ENCODE measurements at places on chromosomes 2 and 18. TPM values are rescaled to one million over a fixed set of nuclear protein-coding genes. Genes with fewer than 3 reads are reported as not detected.

DNA sequence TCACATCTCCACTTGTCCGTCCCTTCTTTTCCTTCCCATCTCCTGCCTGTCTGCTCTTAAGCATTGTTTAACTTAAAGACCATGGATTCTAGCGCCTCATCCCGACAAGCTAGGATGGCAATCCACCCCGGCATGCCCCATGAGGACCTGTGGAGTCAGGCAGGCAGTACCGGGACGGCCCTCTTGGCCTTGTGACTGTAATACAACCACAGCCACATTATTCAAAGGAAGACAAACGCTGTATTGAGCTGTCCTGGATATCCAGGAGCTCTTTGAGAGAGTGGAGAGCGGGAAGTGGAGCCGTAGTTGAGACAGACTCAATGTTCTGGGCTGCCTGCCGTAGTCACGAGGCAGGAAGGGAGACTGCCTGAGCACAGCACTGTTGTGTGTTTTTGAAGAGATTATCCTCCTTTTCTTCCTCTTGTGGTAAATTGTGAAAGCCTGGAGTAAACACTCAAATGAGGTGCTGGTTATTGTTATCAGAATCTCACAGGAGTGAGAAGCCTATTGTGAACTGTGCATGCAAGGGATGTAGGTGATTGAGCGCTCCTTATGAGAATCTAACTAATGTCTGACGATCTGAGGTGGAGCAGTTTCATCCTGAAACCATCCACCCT lies 929.8 kb upstream of the CNTNAP5 start:
- no peak for ATAC-seq

DNA sequence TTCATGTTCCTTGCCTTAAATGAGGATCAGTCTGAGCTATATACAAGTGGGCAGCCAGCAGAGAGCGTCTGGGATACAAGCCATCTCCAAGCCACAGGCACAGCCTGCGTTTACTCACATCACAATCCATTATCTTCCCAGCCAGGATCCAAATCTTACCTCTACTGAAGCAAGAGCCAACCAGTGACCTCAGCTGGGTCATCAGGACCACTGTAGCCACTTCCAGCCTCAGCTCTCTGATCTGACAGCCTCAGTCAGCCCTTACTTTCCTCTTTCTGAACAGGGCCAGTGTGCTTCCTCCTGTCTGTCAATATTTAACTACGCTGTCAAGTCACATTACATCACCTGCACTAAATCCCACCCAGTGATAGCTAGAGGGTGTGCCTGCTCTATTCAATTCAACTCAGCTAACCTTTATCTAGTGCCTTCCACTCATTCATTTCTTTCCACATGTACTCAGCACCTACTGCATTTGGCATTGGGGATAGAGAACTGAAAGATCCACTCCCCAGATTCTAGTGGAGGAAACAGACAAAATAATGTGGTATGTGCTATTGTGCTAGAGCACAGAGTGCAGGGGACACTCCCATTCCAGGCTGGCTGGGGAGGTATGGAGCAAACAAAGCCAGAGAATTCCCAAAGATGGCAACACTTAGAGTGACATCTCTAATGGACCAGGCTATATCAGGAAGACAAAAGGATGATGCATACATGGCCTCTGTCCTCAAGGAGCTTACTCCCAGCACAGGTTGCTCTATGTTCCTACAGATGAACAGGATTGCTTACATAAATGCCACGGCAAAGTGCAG lies 146.5 kb downstream of the NCKAP5 start:
- no peak for ATAC-seq

MAPRE3 gene
- total RNA-seq, result 13.1 TPM

CEP76 gene
- 8.3 TPM for total RNA-seq

DNA sequence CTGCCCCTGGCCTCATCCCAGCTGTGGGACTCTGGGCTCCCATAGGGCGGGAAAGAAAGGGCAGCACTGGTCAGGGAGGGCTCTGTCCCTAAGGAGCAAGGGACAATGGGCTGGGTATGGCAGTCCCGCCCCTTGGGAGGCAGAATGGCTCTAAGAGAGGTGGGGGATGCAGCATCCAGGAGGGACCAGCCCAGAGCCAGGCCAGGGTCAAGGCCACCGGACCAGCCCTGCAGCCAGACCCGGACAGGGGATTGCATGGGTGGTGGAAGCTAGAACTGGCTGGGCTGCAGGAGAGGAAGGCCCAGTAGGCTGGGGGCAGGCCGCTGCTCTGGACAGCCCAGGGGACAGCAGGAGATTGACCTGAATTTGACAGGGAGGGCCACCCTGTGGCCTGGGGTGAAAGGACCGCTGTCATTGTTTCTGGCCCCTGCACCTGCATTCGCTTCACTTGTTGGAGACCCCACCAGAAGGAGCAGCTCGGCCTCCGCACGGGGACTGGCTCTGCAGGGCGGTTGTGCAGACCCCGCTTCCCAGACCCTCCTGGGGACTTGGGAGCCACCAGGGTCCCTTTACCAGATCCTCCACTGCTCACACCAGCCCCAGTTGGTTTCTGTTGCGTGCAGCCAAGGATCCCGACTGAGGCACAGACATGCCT lies 14.6 kb downstream of the RAMP1 start:
- ATAC-seq, result no peak

GRCh38 chr18:10754128-10754527 lies 228.3 kb downstream of the NAPG start:
- no peak for ATAC-seq

GRCh38 chr2:164873210-164873908 lies 31.7 kb upstream of the COBLL1 start:
- ATAC-seq, result no peak

EVA1A gene
- total RNA-seq, result not detected

ATP8B1 gene
- total RNA-seq, result 26.2 TPM

DNA sequence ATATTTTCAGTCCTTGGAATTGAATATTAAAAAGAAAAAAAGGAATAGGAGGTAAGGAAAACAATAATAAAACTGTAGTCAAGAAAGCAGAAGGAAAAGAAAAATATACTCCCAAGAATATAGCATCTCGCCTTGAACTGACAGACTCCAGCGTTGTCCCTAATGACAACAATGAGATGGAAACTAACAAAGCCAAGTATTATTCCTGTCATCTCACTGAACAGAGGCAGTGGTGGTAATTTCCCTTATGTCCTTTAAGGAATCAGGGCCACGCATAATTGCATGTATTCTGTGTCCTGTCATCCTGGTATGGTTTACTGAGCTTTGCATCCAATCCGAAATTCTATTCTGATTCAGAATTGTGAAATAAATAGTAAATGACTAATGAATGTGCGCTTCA lies 158.9 kb downstream of the LRRTM4 start:
- ATAC-seq, result no peak

DNA sequence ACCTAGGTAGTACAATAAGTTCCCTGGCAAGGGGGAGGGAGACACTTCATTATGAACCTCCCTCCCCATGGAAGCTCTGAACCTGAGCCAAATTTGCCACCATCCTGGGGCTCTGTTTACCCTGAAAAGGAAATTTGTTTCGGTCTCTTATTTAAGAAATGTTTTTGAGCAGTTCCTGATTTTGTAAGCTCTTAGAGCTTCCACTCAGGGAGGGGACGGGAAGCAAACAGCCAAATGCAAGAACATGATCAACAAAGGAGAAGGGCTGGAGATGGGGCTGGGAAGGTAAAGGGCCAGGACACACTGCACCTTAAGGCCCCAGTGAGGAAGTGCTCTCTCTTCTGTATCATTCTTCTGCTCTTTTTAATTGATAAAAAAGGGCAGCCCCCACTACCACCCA lies 117.9 kb downstream of the NRP2 start:
- ATAC-seq, result no peak

DNA sequence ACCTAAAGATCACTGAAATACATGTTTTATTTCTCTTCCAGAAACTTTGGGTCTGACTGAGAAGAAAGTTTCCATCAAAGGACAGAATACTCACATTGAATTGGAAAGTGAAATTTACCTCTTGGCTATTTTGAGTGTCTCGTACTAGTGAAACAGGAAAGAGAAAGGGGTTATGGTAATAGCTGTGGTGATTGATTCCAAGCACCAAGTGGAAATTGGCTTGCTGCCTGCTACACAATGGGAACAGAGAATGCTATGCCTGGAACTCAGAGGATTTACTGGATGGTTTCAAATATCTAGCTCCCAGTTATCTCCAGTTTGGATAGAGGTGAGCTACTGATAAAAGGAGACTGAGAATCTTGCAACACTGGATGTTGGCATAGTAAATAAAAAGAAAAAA lies 492.8 kb upstream of the FSIP2 start:
- no peak for ATAC-seq

GRCh38 chr2:179250095-179250494 lies 14.5 kb downstream of the SESTD1 start:
- no peak for ATAC-seq

GRCh38 chr2:75379476-75380210 lies 180.3 kb upstream of the TACR1 start:
- no peak for ATAC-seq

C1QL2 gene
- total RNA-seq, result not detected

GRCh38 chr2:170747921-170748320 lies 22.3 kb upstream of the ERICH2 start:
- no peak for ATAC-seq

B3GNT7 gene
- 5.7 TPM for total RNA-seq

GRCh38 chr2:12731701-12732280 lies 15.1 kb downstream of the TRIB2 start:
- ATAC-seq, result no peak

DNA sequence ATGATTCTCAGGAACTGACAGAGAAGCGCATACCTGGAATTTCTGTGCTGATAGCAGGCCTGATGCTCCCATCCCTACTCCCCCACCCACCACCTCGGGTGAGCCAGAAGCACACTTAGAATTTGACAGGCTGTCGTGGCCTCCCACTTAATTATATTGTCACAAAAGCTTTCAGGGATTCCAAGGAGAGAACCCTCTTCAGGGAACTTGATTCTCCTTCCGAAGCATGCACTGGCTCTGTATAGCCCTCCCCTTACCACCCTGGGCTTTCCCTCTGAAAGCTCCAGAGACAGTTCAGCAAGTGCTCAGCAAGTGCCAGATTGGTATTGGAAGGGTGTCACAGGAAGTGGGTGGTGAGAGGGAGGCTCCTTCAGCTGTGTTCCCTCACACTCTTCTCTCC lies 252.5 kb upstream of the SIX2 start:
- ATAC-seq, result no peak

PROC gene
- total RNA-seq, result not detected

DNA sequence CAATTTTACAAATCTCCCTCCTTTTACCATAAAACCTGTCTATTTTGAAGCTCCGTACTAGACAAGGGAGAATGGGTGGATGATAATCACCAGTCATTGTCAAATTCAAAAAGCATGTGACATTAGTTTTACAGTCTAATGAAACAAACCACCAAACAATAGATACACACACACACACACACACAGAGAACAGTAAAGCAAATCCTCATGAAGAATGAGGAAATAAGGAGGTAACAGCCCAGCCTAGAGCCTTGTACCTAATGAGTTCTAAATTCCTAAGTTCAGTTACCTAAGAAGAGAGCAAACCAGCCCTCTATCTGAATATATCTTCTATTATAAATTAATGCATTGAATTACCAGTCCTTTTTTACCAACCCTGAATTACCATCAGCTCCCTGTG lies 36.8 kb upstream of the BZW1 start:
- ATAC-seq, result no peak

EPB41L5 gene
- total RNA-seq, result 13.7 TPM

DNA sequence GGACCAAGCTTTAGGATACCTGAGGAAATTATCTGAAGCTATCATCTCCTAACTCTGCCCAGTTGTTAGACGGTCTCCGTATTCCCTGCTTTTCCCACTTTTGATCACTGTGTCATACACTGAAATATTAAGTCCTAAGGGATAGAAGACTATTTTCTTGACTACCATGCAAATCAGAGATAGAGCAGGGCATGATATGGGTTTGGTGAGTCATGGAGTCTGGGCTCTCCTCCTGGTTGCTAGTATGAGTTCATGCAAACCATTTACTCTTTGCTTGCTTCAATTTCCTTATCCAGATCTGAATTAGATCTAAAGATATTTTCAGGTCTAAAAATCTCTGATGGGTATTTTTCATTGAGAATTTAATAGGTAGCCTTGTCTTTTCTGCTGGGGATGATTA lies 55.0 kb downstream of the EHBP1 start:
- no peak for ATAC-seq

GRCh38 chr18:713135-713490 lies 683 bp upstream of the ENOSF1 start:
- no peak for ATAC-seq

GRCh38 chr2:19933351-19933981 lies 31.7 kb upstream of the TTC32 start:
- ATAC-seq, result no peak

- no peak for ATAC-seq
Observed at GRCh38 chr2:231679908-231680284, 28.4 kb upstream of the PTMA start.

DNA sequence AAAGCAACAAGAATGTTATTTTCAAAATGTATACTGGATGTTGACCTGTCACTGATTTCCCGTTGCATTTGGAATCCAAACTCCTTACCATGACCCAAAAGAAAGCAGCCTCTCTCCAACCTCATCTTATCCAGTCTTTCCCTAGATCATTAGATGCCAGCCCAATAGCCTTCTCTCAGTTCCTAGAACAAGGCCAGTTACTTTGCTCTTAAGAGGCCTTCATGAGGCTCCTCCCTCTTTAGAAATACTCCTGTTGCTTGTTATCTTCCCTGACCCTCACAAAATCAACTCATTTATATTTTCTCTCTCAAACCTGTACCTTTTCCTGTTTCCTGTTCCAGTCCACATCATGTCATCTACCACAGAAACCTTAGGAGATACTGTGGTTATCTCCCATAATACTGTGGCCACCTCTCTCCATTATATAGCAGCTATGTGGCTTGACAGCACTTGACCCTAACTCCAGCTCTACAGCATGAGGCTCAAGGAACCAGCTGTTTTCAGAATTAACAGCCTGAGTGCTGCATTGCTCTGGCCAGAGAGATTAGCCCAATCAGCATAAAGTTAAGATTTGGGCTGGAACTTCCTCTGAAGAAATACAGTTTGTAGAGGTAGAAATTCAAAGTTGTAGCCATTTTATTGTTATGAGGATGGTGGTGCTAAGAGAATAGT lies 22.8 kb downstream of the SRBD1 start:
- no peak for ATAC-seq

DNA sequence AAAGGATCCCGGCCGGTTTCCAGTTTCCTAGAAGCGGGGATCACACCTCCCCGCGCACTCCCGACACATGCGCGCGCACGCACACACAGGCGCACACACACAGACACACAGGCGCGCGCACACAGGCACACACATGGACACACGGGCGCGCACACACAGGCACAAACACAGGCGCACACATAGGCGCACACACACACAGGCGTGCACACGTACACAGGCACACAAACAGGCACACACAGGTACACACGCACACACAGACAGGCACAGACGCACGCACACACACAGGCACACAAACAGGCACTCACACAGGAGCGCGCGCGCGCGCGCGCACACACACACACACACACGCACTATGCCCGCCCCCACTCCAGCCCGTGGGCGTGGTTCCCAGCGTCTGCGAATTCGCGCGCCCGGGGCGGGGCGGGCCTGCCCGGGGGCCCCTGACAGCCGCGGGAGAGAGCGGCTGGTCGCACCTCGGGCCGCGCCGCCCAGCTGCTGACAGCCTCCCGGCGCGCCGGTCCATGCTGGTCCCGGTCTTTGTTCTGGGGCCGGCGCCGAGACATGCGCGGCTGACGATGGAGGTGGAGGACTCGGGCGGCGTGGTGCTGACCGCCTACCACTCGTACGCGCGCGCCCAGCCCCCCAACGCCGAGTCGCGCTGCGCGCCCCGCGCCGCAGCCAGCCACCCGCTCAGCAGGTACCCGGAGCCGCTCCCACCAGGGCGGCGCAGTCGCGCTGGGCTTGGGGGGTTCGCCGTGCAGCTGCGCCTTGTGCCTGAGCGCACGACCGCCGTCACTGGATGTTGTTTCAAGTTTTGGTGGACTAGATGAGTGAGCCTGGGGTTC lies at the start of gene ARHGAP28:
Gene ARHGAP28, plus strand, starts transcription at position 470 of the 845 bp plus-strand sequence. Its CDS starts 106 bp downstream, at position 576.
- peak; percentile 92 for ATAC-seq
